ENCODE measurements at places on chromosomes 5 and 9.

DNA sequence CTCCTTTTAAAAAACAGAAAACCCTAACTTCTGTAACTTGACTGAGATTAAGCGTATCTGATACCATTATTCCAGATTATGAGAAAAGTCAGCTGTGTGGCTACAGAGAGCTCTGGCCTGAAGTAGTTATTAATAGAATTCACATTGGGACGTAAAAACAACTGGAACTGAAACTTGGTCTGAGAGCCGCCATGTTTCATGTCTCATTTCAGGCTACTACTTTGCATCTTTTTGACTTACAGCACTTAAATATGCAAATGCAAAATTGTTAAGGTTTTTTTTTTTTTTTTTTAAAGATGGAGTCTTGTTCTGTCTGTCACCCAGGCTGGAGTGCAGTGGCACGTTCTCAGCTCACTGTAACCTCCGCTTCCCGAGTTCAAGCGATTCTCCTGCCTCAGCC is 25.2 kb downstream of the MAP3K1 start:
- DNase-seq, result no peak

DNA sequence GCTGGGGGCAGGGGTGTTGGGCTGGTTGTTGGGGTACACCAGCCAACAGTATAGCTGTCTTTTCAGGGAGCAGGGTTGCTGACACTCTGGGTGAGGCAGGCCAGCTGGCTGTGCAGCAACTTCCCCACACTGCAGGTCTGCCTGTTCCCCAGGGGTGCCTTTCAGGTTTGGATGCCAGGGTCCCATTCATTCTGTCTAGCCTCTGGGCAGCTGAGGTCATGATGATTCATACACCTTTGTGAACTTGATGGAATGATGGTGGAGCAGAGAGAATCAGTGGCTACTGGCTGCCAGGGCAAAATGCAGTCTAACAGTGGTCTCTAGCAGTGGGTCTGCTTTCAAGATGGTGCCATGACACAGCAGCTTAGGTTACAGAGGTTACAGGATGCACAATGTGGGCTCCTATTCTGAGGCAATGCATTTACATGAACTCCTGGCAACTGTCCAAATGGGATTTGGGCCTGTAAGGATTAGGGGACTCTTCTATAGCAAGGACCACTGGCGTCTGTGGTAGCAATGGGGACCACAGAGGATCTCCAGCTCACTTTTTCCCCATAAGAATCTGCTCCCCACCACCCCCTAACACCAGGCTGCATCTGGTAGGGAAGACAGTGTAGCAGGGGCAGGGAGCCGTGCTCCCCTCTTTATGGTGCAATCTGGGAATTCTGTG is 103.7 kb downstream of the FEM1C start:
- no peak for DNase-seq

- no peak for DNase-seq
Observed at GRCh38 chr5:375336-375920, 53.9 kb downstream of the AHRR start.

DNA sequence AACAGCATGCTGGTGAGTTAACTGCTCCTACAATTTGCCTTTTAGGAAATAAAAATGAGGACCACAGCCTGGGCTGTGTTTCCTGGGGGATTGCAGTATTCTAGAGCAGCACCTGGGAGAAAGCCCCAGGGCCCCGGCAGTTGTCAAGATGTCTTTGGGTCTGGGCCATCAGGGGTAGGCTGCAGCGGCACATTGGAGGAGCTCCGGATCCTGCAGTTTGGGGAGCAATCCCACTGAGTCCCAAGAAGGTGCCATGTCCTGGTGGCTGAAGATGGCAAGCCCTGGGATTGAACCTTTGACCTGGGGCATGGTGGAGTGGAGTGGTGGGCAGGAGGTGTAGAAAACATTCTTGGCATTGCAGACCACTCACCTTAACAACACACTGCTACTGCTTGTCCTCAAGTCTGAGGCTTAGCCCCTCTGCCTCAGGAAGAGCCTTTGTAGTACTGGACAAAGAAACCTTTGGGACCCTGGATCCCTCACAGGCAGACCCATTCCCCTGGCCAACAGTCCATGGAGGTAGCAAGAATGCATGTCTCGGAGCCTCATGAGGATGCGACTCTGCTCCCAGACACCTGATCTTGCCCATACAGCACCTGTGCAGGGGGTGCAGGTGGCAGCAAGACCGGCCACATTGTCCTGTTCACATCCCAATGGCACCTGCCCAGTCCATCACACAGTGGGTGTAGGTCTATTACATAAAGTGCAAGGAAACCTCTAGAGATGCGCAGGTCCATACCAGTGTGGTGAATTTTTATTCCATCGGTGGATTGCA is 159.1 kb upstream of the IRX2 start:
- DNase-seq, result no peak

GRCh38 chr5:67014957-67015400 is 181.6 kb downstream of the CD180 start:
- no peak for DNase-seq

DNA sequence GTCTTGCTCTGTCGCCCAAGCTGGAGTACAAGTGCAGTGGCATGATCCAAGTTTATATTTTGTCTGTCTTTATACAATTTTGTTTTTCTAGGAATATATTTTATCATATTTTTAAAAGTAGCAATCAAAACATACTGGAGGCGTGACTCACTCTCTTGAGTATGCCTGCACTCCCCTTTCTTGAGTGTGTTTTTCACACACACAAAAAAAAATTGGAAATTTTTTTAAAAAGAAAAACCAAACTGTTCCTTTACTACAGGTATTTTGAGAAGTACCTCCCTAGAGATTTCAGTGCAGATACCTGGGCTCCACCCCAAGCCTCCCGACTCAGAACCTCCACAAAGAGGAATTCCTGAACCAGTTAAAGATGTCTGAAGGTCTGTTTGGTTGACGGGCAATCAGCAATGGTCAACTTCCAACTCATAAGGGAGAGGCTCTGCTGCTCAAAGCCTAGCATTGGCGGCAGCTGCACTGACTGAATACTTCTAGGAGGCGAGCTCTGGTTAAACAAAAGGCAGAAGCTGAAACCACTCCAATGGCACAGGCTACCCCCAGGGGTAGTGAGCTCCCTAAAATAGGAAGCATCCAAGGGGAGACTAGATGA is 27.4 kb downstream of the PDE6A start:
- DNase-seq, result no peak

GRCh38 chr9:2087500-2088313 is 72.6 kb downstream of the SMARCA2 start:
- DNase-seq, result no peak

DNA sequence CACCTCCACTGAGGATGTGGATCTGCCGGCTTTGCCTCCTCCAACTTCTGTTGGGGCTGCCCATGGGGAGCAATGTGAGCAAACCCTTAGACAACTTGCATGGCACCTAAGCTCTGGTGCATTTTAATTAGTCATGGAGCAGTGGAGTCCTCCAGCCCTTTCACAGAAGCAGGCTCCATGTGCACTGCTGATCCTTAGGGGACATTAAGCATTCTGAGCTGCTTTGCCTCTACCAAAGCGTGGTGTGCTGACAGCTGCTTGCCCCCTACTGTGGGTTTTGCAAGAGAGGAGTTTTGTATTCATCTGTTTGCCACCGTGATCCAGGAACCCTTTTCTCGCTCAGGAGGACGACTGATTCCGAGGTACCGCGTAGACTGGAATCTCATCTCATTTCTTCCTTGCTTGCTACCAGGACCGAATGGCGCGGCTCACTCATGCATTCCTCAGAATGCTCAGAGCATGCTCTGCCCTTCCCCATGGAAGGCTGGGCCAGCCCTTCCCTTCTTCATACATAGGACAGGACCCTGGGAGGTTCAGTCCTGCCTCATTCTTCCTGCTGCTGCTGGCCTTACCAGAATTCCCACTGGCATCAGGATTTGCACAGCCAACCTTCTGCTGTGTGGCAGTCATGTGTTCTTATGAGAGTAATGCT is 432.5 kb downstream of the GADD45G start:
- no peak for DNase-seq

GRCh38 chr5:104635227-104635626 is 1072.6 kb upstream of the NUDT12 start:
- no peak for DNase-seq

- peak; percentile 39 for DNase-seq
Observed at GRCh38 chr5:55821731-55822512, 29.2 kb upstream of the IL31RA start.

- no peak for DNase-seq
Observed at GRCh38 chr5:76689321-76690036, 26.4 kb upstream of the F2R start.

DNA sequence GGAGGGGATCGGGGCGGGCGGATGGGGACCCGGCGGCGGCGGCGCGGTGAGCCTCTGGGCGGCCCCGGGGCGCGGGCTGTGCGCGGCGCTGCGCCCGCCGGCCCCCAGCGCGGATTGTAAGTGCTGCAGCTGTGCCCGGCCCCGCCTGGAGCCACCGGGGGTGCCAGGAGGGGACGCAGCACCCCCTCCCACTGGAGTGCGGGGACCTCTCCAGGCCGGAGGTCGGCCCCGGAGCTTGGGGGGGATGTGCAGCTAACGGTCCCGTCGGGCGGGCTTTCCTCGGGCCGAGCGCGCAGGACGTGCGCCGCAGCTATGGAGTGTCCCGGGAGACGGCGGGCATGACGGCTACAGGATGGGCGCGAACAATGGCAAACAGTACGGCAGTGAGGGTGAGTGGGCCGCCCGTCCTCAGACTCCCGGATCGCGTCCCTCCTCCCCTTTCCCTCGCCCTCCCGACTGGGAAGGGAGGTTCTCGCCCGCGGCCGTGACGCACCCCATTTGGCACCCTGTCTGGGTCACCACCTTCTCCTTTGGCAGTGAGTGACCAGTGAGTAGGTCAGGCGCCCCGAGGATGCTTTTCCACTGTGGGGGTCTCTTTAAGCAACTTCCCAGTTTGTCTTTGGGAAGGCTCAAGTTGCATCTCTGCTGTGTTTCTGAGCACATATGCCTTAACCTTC is 483 bp downstream of the FBXL7 start:
- DNase-seq, result peak; percentile 28

DNA sequence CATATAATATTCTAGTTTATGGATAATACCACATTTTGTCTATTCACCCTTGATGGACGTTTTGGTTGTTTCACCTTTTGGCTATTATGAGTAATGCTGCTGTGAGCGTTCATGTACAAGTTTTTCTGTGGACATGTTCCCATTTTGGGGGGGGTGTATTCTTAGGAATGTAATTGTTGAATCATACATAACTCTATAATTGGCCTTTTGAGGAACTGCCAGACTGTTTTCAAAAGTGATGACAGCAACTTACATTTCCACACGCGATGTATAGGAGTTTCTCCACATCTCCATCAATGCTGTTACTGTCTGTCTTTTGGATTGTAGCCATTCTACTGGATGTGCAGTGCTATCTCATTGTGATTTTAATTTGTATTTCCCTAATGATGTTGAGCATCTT is 69.8 kb downstream of the SLC46A2 start:
- no peak for DNase-seq

DNA sequence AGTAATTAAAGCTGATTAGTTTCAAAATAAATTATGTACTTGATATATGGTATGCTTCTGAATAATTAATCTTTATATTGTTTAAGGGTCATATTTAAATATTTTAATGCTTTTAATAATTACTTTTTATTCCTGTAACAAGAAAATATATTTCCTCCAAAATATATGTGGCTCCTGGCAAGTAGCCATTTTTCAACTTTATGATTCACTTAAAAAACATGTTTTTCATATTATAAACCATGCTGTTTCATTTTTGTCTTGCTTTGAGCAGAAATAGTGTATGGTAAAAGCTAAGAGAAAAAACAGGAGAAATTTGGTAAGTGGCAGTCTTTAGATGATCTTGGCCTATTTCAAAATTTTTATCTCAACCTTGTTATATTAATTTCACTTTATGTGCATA is 14.6 kb downstream of the SPATA9 start:
- DNase-seq, result no peak

DNA sequence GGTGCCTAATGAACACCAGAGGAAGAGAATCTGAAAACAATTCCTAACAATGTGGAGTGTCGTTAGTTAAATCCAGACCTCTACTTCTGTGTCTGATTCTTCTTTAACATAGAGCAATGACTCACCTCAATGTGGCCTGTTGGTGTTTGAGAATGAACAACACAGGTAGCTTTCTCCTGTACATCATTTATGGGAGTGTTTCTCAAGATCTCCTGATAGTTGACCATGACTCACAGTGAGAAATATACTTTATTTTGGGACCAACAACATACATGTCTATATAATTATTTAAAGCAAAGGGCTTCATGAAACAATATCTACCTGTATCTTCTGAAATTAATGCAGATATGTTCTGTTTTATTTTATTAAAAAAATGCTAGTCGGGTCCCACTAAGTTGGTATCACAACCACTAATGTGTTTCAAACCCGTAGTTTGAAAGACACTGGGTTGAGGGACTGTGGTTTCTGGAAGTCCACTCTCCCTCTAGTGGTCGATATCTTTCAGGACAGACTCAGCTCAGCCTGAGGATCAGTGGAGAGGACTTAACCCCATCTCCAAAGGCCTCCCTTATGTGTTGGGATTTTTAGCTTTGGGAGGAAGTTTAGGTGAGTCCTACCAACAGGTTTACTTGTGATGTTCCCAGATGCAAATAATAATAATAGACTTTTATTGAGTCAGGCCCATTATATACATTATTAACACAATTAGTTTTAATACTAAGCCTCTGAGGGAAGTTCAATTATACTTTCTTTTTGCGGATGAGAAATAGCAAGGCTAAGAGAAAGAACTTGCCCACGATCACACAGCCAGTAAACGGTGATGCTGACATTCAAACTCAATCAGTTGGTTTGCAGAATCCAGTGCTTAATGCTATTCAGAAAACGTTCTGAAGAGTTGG is 70.0 kb upstream of the KLF9 start:
- peak; percentile 61 for DNase-seq

- DNase-seq, result no peak
Observed at GRCh38 chr9:129341987-129342348, 163.9 kb upstream of the IER5L start.

DNA sequence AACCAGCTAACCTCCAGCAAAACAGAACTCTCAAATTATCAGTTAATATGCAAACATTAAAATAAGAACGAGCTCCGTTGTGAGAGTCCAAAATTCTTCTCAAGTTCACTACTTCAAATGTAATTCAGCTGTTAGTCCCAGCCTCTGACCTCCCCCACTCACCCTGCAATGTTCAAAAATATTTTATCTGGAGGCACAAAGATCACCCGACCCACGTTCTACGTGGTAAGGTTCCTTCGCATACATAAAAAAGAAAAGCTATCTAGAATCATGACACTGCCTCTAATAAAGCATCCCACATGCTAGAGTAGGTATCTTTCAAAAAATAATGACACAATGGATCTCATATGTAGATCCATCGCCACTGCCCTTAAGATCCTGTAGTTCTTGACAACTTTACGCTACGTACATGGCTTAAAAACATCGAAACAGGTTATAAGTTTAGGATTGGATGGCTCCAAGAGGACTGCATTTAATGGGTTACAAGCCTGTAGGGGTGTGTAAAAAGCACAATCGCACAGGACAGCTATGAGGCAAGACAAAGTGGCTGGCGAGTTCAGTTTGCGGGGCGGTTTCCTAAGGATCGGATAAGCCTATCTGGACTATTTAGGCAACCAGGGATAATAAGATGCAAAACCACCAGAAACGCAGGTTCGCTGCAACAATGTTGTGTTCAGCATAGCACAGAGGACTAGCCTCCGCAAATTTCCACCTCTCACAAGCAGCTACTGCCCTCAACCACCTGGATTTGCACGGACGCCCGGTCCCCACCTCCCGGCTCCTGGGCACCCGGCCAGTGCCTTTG is 969 bp downstream of the CLK4 start:
- no peak for DNase-seq

- no peak for DNase-seq
Observed at GRCh38 chr5:14147210-14147609, 4.1 kb downstream of the TRIO start.
